AG10803 (cell line): ENCODE measurements at places on chromosomes 16 and 17.

DNA sequence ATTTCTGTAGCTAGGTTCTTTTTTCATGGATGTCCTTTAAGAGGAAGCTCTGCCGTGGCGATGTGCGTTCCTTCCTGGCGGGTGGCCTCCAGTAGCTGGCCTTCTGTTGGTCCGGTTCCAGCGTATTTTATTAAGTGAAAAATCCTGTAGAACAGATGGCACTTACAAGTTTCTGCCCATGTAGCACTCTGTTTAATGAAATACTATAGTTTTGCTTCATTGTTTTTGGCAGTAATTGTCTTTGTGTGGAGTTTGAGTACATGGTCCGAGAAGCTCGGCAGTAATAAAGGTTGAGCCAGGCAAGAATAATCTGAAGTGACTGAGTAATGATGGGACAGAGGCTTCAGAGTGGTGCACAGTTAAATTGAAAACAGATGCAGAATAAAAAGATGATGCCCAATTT, 20.4 kb downstream of the USP10 start:
- peak; percentile 77 for DNase-seq

GRCh38 chr16:51139568-51139967, 11.5 kb downstream of the SALL1 start:
- DNase-seq: no peak

DNA sequence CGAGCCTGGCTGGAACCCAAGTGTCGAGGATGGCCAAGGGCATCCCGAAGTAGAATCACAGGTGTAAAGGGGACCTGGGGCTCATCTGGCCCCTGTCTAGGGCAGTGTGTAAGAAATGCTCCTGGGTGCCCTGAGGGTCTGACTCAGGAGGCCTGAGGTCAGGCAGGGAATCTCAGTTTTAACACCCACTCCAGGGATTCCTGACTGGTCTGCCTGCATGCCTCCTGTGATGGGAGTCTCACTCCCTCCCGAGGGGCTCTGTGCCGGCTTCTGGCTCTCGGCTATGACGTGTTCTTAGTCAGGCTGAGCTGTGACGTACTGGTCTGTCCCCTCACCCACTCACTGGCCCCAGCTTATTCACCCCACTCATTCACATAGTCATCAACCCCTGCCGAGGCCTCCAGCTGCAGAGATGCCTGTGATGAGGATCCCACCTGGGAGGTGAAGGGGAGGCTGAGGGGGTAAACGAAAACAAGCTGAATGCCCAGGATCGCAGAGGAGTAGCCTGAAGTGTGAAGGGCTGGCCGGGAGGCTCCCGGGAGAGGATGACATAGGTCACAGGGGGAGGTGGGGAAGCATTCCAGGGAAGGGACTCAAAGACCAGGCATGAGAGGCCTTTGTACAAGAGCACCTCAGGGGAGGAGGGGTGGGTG, 23.8 kb downstream of the FAM83G start:
- DNase-seq: no peak

- no peak for DNase-seq
These were observed 90.8 kb downstream of the SDR42E1 start for GRCh38 chr16:81920498-81920897.

DNA sequence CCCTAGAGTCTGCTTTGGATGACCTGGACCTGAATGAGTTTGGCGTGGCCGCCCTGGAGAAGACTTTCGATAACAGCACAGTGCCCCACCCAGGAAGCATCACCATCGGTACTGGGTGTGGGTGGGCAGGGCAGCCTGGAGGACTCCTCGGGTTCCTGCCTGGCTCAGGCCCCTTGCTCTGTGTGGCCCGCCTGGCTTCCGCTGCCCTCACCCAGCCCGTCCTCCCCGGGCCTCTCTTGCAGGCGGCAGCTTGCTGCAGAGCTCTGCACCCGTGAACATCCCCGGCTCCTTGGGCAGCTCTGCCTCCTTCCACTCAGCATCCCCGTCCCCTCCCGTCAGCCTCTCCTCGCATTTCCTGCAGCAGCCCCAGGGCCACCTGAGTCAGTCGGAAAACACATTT, 24.5 kb downstream of the UNC13D start:
- DNase-seq: no peak

GRCh38 chr17:69788957-69789356, 286.1 kb upstream of the KCNJ16 start:
- no peak for DNase-seq

DNA sequence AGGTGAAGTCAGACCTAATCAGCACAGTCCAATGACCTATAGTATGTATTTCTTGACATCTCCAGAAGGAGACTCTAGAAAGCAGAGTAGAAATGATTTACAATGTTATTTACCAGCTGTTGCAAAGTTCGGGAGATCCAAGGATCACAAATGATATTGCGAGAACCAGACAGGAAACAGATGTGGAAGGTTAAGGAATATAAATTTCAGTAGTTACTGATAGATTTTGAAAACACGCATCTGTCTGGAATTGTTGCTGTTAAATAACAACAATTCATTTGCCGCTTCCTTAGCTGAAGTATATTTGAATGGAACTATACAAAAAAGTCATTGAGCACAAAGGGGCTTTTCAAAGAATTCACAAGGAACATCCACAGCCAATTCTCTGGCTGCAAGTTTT, 72.0 kb downstream of the STXBP4 start:
- DNase-seq: peak; percentile 8

DNA sequence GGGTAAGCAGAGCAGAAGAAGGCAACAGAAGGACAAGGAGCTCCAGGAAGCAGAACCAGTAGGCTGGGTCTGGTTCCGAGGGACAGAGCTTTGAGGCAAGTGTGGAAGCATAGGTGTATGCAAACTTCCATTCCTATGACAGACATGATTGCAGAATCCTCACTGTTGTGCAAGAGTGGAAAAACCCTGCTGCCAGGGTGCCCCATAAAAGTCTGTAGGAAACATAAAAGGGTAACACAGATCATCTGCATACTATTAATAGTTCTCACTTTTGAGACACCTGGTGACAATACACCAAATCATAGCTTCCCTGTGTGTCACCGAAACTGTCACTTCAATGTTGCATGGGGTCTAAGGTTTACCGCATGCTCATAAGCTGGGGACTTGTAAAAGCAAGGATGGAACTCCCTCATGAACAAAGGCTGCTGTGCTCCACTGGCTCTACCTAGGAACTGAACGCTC, 39.7 kb downstream of the ARHGAP17 start:
- peak; percentile 51 for DNase-seq

- DNase-seq: no peak
These were observed 53.4 kb downstream of the NF1 start for GRCh38 chr17:31148205-31148604.

- DNase-seq: no peak
These were observed 44.2 kb downstream of the MARF1 start for GRCh38 chr16:15598648-15599190.

DNA sequence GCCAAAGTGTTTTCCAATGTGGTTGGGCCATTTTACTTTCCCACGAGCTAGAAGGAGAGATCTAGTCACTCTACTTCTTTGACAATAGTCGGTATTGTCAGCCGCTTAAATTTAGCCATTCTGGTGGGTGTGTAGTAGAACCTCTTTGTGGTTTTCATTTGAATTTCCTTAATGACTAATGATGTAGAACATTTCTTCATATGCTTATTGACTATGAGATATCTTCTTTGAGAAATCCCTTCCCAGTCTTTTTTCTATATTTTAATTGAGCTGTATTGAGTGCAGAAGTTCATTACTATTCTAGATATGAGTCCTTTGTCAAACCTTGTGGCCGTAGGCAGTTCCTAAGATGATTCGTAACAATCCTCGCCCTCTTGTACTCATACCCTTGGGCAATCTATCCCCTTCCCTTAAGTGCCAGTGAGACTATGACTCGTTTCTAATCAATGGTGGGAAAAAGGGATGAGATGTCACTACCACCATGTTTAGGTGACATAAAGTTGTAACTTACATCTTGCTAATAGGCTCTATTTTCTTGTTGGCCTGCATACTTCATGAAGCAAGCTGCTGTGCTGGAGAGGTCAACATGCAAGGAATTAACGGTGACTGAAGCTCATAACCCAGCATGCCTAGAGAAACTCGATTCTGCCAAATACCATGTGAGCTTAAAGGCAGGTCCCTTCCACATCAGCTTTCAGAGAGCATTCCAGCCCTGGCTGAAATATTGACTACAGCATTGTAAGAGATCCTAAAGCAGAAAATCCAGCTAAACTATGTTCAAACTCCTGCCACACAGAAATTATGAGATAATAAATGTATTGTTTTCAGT, 817.9 kb upstream of the SOX9 start:
- no peak for DNase-seq

- DNase-seq: no peak
These were observed 9.9 kb downstream of the PAM16 start for GRCh38 chr16:4341250-4341649.

DNA sequence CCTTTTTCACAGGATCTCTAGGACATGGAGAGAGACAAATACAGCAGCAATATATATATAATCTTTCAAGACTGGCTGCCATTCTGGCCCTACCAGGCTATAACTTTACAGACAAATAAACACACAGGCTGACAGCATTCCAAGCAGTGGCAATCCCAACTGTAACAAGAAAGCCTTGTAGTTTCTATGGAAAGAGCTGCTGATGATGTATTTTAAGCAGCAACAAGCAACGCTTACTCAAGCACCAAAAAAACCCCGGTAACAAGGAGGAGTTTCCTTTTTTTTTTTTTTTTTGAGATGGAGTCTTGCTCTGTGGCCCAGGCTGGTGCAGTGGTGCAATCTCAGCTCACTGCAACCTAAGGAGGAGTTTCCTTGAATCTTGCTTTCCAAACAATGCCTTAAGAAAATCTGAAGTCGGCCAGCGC, 23.2 kb downstream of the LSM12 start:
- DNase-seq: peak; percentile 73

GRCh38 chr17:82529914-82530300, 10.4 kb downstream of the FOXK2 start:
- DNase-seq: no peak

- peak; percentile 78 for DNase-seq
These were observed 32.8 kb upstream of the ETV4 start for GRCh38 chr17:43578699-43579565.

- DNase-seq: peak; percentile 49
These were observed 415.1 kb upstream of the DYNLRB2 start for GRCh38 chr16:80125677-80126076.

DNA sequence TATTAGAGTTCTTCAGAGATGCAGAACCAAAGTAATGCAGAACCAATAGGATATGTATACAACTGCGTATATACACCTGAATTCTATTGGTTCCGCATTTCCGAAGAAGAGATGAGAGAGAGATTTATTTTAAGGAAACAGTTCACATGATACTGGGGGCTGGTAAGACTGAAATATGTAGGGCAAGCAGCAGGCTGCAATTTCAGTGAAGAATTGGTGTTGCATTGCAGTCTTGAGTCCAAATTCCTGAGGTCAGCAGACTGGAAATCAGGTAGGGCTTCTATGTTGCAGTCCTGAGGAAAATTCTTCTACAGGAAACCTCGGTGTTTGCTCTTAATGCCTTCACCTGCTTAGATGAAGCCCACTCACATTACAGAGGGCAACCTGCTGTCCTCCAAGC, 128.2 kb upstream of the MED13 start:
- no peak for DNase-seq

DNA sequence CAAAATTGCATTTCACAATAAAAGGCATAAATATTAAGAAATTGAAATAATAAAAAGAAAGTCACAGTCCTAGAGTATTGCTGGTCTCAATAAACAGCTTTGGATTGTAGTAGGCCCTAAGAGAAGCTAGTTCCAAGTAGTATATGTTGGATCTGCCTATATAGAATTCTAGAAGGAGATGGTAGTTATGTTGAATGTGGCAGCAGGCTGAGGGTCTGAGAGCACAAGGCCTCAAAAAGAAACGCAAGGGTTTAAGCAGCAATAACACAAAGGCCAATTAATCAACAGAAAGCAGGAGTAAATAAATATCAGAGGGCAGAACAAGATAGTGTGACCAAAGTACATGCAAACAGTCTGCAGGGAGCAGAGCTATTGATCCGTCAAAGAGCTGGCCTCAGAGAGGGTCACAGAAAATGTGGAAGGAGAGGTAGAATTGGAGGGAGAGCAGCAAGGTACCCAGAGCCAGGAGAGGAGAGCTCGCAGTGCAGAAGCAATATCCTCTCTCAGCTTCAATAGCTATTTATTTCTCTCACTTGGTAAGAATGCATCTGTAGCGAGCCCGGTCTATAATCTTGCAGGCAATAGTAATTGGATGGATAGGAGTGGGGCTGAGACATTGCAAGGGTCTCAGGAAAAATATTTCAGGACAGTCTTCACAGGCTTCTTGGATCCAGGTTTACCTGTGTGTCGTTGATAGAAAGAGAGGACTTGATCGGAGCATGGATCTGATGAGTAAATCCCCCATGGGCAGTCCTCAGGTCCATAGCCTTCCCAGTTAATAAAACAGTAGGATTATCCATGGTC, 25.1 kb upstream of the MED13 start:
- DNase-seq: no peak

DNA sequence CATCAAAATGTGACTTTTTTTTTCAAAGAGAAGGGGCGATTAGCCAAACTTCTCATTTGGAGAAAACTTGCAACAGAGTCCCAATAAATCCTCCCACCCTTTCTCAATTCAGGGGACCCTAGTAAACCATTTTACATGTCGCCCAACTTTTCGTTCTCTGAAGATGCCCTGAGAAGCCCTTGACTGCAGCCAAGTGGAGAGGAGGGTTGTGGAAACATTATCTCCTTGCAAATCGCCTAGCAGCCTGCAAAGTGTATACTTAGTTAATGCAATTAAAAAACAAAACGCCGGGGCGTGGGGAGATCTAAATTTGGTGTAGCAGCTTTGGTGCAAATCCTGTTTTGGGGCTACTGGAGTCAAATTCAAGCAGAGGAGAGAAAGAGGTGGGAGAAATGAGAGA, 1.2 kb upstream of the SHISA9 start:
- no peak for DNase-seq

DNA sequence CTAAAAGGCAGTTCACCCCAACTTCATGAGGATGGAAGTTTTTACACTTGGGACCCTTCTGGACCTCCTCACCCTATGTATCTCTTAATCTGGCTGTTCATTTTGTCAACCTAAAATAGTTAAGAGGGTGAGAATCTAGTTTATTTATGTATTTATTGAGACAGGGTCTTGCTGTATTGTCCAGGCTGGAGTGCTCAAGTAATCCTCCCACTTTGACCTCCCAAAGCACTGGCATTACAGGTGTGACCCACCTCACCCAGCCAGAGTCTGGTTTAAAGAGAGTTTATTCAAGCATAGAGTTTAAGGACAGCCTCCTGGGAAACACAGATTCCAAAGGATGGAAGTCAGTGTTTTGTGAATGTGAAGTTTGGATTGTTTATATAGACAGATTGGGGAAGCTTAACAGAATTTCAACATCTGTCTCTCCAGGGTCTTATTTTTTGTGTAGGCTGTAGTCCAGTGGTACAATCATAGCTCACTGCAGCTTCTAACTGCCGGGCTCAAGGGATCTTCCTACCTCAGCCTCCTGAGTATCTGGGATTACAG, 8.0 kb upstream of the APPBP2 start:
- DNase-seq: no peak

- no peak for DNase-seq
These were observed 22.1 kb upstream of the MTMR4 start for GRCh38 chr17:58536542-58536941.

DNA sequence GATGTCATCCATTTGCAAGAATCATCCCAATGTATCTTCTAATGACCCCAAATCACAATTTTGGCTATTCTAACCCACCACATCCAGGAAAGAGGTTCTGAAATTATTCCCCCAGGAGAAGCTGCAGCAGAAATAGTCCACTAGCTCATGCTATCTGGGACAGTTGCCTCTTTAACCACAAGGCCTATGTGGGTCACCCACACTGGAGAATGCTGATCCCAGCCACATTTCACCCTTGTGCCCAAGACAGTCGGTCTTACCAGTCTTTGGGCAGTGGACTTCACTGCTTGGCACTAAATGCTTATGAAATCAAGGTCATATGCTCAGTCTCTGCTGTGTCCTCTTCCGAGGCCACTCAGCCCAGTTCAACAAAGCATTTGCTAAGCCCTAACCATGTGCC, 27.0 kb downstream of the ABCC12 start:
- no peak for DNase-seq
